ENCODE measurements at places on chromosomes 1 and 21.

DNA sequence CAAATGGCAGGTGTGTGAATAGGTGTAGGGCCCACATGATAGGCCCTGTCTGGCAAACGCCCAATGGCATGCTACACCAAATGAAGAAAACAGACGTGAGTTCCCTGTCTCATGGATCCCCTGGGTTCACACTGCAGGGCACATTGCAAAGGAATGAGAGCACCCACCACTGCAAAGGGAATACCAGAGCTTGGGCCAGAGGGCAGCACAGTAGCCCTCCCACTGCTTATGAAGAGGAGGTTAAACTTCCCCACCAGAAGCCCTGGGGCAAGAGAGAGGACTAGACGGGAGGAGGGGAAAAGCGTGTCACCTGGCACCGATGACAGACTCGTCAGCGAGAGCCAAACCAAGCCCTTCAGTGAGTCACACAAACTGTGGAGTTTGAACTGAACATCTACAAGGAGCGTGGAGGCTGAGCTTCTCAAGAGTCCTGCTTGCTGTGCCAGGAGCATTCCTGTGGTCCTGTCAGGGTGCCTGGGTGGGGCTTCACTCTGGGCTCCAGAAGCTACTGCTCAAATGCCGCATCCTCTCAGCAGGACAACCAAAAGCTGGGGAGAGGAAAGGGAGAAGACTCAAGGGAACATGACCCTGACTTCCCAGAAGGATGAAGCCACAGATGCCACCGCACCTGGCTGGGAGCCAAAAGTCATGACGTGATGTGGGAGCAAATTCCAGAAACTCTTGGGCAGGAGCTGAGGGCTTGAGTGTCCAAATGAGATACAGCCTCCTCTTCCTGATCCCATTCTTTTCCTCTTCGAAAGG, 61.1 kb downstream of the TOMM20 start:
- peak; percentile 64 for DNase-seq

GRCh38 chr1:9808459-9808858, 15.3 kb downstream of the CLSTN1 start:
- DNase-seq = no peak

GRCh38 chr1:68332041-68332440, 99.7 kb upstream of the WLS start:
- DNase-seq = no peak

- peak; percentile 60 for DNase-seq
Observed at GRCh38 chr1:1630191-1630964, 1.6 kb upstream of the MMP23B start.

GRCh38 chr1:7738044-7738443, 33.1 kb upstream of the VAMP3 start:
- no peak for DNase-seq

DNA sequence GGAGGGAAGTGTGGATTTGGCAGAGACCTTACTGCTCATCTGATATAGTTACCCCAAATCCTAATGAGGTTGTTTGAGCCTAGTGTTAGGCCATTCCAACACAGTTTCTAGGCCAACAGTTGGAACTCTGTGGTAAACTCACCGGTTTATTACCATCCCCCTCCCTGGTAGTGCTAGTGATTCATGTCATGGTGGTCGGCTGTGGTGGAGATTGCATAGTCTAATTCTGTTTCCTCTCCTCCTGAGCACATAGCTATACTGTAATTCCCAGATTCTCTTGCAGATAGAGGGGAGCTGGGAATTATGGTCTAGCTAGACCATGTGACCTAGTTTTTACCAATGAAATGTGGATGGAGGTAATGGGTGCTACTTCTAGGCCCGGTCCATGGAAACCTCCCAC, 123.7 kb upstream of the KIF26B start:
- DNase-seq = no peak

DNA sequence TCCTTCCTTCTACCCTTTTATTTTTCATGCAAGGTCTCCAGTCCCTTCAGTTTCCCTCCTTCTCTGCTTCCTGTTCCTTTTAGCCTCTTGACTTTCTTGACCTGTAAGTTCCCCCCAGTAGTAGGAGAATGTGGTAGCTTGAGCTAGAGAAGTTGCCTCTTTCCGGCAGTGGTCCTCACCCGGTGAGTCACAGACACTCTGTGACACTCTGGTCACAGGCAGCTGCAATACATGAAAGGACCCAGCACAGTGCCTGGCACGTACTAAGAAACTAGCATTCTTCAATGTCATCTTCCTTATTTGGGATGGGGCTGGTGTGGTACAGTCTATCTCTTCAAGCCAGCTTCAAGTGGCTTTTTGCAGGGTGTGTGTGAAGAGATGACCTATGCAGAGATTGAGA, 16.0 kb downstream of the PFKFB2 start:
- no peak for DNase-seq

DNA sequence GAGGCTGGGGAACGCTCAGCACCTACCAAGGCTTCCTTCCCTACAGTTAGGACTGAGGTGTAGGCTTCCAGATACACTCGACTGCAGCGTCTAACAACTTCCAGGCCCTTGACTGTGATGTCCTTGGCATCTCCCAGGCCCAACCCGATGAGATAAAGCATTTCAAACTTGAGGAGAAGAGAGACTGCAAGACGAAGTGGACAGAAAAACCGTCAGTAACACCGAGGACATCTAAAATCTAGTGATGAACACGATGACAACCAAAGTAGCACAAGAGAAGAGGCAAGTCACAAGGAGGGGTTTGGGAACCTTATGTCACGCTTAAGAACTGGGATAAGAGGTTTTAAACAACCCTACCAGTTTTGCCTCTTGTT, 314 bp downstream of the DPH5 start:
- DNase-seq = no peak

DNA sequence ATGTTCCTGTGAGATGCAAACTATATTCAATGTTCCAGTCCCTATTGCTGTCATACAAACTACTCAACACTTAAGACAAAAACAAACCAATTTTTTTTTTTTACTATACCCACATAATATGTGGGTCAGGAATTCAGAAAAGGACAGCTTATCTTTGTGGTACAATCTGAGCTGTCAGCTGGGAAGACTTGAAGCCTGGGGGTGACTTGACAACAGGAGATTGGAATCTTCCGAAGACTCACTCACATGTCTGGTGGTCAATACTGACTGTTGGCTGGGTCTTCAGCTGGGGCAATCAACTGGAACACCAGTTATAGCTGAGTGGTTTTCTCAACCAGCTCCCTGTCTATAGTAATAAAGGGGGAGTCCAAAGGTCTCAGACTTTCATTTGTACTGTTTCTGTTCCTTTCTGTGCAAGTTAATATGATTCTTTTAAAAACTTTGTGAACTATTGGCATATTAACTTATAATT, 81.7 kb upstream of the ATP1B1 start:
- DNase-seq = no peak

GRCh38 chr1:208154040-208154439, 90.1 kb downstream of the PLXNA2 start:
- DNase-seq = no peak

DNA sequence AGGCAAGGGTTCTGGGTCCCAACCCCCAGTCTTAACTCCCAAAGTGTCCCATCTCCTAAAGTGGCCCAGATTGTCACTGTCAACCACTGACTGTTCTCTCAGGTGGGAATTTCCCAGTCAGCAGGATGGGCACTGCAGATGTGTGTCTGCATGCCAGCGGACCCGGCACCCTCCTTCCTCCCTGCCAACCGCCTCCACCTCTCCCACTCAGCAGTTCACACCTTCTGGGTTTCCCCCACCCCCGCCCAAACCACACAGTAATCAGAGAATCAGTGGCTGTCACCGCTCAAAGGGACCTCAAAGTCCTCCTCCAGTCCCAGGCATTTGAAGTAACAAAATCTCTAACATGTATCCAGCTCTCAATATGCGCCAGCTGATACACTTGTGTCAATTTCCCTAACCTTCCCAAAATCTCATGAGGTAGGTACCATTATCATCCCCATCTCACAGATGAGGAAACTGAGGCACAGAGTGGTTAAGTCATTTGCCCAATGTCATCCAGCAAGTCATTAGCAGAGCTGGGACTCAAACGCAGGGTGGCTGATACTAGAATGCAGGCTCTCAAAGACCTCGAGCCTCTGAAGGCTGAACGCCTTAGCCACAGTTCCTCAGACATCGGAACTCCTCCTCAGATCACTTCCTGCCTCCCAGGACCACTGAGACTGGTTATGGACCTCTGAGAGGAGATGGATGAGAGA, 4.8 kb downstream of the RUNX3 start:
- DNase-seq = no peak

DNA sequence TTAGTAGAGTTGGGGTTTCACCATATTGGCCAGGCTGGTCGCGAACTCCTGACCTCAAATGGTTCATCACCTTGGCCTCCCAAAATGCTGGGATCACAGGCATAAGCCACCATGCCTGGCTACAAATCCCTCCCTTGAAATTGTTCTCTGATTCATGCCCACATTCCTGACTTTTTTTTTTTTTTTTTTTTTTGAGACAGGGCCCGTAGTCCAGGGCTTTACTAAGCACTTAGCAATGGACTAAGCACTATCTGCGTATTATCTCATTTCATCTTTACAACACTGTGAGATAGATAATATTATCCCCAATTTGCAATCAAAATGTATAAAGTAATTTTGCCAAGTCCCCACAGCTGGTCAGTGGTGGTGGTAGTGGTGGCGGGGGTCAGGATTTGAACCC, 58.9 kb downstream of the VWA5B1 start:
- no peak for DNase-seq

DNA sequence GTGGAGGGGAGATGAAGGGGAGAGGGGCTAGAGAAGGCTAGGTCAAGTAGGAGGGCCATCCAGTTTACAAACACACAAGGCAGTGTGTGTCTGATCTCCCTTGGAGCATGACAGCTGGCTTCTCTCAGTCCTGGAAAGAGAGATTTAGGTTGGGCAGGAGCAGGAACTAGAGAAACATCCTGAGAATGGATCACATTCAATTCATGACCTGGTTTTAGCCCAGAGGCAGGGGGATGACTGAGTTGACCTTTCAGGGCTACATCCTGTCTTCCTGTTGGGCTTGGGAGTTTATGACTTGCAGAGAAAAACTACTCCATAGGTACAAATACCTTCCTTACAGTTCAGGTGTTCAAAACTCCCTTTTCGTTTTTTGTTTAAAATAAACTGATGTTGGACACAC, 97.0 kb downstream of the IGSF21 start:
- no peak for DNase-seq

- DNase-seq = no peak
Observed at GRCh38 chr1:205168291-205168690, 43.2 kb downstream of the DSTYK start.

Data from heart right ventricle (tissue), 16 donors.